SK-MEL-5 (cell line): ENCODE measurements at places on chromosomes 16 and 17. TPM values are rescaled to one million over a fixed set of nuclear protein-coding genes. Genes with fewer than 3 reads are reported as not detected.

The OTOA gene
- 0.27 TPM in 1 of 2 replicates, not detected in the other for total RNA-seq

The SMARCE1 gene
- 84.5 and 85.2 TPM in 2 replicates for total RNA-seq

The ERCC4 gene
- 11.2 and 15.6 TPM in 2 replicates for total RNA-seq

DNA sequence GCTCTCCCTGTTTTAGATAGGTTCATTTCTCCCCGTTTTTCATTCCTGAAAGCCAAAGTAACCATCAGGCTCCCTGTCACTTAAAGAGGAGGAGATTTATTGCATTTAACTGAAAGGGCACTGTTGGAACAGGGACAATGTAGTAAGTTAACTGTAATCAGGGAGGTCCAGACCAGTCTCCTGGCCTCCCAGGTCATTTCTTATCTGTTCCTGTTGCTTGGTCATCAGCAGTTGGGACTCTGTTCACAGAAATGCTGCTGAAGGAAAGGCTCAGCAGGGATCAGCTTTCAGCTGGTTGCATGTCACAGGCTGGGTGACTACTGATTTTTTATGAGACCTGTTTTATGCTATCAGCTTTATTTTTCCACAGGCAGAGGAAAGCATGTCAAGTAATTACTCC, 622.6 kb upstream of the GOT2 start:
- DNase-seq = no peak

- DNase-seq = no peak
Observed at GRCh38 chr17:62724398-62725146, 83.5 kb downstream of the MARCHF10 start.

- no peak for DNase-seq
Observed at GRCh38 chr17:71615820-71616219, 505.0 kb upstream of the SOX9 start.

DNA sequence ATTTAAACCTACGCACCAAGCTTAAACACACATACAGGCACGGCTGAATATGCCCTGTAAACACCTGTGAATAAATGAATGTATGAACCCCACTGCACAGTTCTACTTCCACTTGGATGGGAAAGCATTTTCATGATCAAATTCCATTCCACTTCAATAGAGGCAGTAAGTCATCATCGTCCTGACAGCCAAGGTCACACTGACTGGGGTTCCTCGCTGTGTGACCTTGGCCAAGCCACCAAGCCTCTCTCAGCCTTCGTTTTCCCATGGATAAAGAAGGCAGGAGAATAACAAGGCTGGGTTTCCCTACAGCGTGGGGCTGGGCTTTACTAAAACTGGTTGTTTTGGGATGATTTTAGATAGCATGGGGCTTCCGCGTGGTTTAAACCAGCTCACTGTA, 82.8 kb downstream of the TBC1D16 start:
- peak; percentile 52 for DNase-seq

- no peak for DNase-seq
Observed at GRCh38 chr17:73104450-73104849, 12.0 kb upstream of the SLC39A11 start.
